ENCODE measurements at places on chromosomes 12 and 14. TPM values are rescaled to one million over a fixed set of nuclear protein-coding genes. Genes with fewer than 3 reads are reported as not detected.
A peak's percentile ranks its signal among the peaks of the same experiment; 100 is the strongest.

GRCh38 chr12:102879144-102879763, 37.8 kb downstream of the PAH start:
- no peak overlapping the region for H3K4me3 ChIP-seq
- H3K27me3 ChIP-seq, result peaks cover 14% of the 10 kb centered on the region
- peak; percentile 50 for DNase-seq

Gene SERPINA12
- not detected for total RNA-seq

GRCh38 chr12:62599854-62600437, 133.3 kb downstream of the MON2 start:
- H3K4me3 ChIP-seq, result no peak overlapping the region
- no peak for DNase-seq
- H3K27ac ChIP-seq, result no peak overlapping the region
- peaks cover 14% of the 10 kb centered on the region for H3K4me1 ChIP-seq

- H3K27ac ChIP-seq, result no peak overlapping the region
- peaks cover 7% of the 10 kb centered on the region for H3K36me3 ChIP-seq
- no peak overlapping the region for H3K4me3 ChIP-seq
- H3K27me3 ChIP-seq, result no peaks in the 10 kb centered on the region
- DNase-seq, result no peak
- H3K4me1 ChIP-seq, result peaks cover 5% of the 10 kb centered on the region
Measured at GRCh38 chr12:28340261-28341045, 150.2 kb downstream of the CCDC91 start.

DNA sequence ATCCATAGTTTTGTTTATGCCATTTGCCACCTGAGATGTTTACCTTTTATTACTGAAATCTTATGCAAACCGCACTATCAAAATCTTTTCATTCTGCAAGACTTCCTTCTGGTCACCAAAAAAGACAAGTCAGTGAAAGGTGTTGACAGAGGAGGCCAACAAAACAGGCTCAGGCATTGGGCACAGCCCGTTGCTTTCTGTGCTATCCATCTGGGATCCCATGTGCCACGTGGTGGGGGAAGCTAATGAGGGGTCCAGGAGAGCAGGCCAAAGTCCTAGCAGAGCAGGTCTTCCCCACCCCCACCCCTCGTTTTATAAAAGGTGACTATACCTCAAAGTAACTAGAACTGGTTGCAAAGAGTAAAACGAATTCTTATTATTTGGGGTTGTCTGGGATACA, 1.2 kb downstream of the ALDH1L2 start:
- no peaks in the 10 kb centered on the region for H3K36me3 ChIP-seq
- H3K4me3 ChIP-seq, result peak overlapping the region; percentile 76
- H3K27ac ChIP-seq, result no peak overlapping the region
- H3K27me3 ChIP-seq, result peaks cover 24% of the 10 kb centered on the region
